Activated CD8-positive, alpha-beta memory T cell treated with anti-CD3 and anti-CD28 coated beads, Interleukin-2, amount 50 U/mL, for 48 hours (primary cell): ENCODE measurements at places on chromosomes 16 and 17.
A peak's percentile ranks its signal among the peaks of the same experiment; 100 is the strongest.

DNA sequence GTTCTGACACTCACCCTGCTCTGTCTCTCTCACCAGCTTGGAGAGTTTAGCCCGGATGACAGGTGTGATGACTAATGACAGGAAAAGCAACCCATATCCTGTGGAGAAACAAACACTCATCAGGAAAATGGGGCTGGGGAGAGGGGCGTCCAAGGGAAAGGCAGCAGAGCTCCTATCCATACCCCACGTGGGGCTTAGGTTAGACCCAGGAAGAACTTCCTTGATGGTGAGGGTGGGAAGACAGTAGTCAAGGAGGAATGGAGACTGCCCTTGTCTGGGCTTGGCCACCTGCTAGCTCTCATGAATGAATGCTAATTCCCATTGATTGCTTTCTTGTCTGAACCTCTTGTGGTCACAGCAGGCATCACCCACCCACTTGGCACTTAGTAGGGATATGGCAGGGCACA, 3.8 kb downstream of the SLC46A1 start:
- no peak for DNase-seq

DNA sequence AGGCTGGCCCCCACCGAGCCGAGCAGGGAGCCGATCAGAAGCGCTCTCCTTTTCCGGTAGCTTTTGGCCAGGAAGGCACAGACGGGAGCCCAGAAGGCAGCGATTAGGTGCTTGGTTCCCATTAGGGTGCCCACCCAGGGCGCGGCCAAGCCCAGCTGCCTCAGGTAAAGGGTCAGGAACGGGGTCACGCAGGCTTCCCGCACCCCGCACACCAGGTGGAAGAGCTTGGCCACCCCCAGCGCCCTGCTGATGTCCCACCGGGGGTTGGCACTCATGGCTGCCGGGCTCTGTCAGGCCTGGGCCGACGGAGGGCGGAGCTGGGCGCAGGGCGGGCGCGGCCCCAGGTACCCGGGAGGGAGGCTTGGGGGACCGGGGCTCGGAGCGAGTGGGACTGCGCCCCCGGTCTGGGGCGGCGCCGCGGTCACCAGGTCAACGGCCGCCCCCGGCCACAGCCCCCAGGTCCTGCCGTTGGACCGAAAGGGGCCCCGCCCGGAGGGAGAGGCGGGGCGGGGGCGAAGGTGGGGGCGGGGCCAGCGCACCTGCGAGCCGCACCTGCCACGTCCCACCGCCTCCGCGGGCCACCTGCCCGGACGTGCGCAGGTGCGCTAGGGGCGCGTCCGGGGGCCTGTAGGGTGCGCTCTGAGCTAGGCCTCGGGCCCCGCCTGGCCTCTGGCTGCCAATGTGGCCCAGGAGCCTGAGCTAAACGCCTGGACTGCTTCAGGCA, at the start of gene MFSD6L:
MFSD6L (minus strand) TSS at position 520 of the 724 bp plus-strand sequence; CDS start at position 275, 245 bp downstream.
- no peak for DNase-seq

DNA sequence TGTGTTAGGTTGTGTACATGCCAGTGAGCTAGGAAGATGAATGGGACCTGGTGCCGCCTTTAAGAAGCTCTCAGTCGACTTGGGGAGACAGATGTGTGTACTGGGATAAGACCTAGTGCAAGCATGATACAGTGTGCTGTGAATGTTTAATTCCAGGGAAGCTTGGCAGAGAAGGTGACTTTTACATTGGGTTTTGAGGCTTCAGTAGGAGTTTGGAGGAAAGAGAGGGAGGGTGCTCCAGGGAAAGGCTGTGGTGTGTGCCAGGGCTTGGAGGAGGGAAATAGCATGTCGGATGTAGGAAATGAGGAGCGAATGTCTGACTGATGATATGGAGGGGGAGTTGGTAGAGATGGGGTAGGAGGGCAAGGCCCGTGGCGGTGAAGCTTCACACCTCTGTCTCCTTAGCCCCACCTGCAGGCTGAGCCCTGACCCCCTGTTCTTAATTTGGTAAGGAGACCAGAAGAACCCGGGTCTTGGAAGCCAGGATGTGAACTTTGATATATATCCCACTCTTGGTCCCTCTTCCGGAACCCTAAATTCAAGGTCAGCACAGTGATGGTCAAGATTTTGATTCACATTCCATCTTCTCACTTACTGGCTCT, 76.6 kb downstream of the PLCG2 start:
- DNase-seq = no peak

DNA sequence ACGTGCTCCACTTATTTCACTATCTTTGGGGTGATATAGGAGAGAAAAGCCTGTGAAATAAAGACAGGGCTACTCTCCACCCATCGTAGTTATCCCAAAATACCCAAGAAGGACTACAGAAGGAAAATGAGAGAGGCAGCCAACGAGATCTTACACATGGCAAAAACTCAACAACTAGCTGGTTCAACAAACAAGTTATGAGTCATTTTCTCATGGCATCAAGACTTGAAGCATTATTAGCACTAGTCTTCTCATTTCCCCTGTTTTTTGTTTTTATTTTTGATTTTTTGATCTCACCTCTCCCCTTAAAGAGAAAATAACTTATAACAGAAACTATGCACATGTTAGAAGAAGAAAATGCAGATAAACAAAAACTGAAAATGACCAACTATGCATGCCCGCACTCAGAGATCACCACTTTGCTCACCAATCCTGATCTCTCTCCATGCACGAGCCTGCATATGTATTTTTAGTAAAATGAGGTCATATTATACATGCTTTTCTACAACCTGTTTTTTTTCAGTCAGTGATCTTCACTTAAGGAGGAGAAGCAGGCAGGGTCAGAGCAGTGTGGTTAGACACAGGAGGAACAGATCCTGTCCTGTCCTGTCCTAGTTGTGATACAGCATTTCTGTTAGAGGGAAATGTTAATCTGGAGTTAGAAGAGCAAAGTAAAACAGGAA, 22.8 kb downstream of the FAM117A start:
- DNase-seq = no peak

DNA sequence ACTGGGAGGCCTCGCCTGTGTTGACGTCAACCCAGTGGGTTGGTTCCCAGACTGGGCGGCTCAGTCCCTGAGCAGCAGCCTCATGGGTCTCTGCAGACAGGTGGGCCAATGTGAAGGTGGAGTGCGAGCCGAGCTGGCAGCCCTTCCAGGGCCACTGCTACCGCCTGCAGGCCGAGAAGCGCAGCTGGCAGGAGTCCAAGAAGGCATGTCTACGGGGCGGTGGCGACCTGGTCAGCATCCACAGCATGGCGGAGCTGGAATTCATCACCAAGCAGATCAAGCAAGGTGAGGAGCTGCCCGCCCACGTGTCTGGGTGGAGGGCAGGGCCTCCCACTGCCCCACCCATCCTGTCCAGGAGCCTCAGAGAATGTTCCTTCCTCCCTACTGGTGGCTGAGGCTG, 44.1 kb downstream of the MRC2 start:
- no peak for DNase-seq

GRCh38 chr17:81345228-81346089, 49.8 kb upstream of the BAHCC1 start:
- DNase-seq = peak; percentile 80

- DNase-seq = no peak
These were observed 141.3 kb upstream of the SDK2 start for GRCh38 chr17:73785496-73785895.

GRCh38 chr17:76036497-76037261, 9.6 kb upstream of the EVPL start:
- no peak for DNase-seq

DNA sequence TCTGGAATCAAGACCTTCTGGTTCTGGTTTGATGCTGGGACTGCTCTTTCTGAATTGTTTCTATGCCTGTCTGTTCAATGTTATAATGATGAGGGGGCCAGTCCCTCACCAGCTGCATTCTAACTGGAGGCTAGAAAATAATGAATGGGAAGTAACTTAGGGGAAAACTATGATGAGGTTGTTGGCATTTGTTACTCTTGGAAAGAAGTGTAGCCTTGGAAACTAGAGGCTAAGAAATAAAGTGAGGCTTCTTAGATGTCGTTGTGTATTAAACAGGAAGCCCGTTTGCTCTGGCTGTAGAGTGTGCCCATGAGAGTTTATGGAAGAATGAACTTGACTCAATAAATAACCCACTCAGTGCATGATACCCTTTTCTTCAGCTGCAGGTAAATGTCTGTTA, 140.8 kb downstream of the PRKCA start:
- DNase-seq = no peak

DNA sequence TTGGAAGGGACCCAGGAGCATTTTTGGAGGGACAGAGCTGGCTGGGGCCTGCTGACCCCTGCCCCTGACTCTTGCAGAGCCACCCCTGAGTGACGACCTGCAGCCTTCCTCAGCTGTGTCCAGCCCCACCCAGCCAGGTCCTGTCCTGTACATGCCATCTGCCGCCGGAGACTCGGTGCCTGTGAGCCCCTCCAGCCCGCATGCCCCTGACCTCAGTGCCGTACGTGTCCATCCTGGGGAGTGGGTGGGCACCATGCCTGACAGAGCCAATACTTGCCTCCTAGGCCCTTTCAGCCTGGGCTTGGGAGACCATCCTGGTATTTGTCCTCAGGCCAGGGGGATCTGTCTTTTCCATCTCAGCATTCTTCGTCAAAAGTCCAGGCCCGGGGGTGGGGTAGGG, 27.5 kb downstream of the UNC13D start:
- no peak for DNase-seq

- DNase-seq = no peak
These were observed 577 bp downstream of the TTC19 start for GRCh38 chr17:15999974-16000827.

GRCh38 chr16:76389126-76389525, 111.9 kb downstream of the CNTNAP4 start:
- DNase-seq = no peak

DNA sequence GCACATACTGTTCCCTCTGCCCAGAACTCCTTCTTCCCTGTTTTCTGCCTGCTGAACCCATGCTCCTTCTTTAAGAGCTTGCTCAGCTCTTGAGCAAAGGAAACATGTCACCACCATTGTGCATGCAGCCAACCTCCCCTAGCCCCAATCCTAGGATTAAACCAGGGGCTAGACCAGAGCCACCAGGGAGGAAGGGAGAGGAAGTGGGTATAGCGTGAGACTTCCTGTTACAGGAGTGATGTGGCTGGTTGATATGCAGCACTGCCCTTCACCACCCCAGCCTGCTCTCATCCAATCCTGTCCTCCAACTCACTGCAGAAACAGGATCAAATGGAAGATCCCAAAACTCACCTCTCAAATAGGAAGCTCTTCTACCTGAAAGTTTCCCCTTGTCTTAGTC, 67.1 kb upstream of the CDH5 start:
- DNase-seq = peak; percentile 15

DNA sequence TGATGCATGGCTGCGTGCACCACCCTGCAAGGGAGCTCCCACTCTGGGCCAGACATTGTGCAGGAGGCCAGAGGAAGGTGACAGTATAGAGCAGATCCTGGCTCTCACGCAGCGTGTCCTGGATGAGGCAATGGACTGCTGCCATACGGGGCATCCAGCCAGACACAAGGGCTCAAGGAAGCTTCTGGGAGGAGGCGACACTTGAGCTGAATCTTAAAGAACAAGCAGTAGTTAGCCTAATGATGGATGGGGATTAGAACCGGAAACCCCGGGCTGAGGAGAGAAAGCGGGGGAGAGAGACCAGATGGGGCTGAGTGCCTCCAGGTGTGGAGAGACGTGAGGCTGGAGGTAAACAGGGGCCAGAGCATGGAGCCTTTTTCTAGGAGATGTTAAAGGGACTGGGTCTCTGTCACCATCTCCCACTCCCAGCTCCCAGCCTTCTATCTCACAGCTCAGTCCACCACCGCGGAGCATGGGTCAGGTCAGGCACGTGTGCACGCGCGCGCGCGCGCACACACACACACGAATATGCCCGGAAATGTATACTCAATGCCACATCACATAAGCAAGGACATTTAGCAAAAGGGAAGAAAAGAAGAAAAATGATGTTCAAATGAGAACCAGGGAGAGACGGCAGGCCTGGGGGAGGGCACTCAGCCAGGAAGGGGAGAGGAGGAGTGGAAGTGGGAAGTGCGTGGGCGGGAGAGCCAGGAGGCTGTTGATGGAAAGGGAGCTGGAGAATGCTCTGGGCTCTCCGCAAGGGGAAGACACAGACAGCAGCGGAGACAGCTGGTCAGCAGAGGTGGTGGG, 46.3 kb downstream of the CCDC42 start:
- peak; percentile 36 for DNase-seq

- no peak for DNase-seq
These were observed 19.9 kb upstream of the OSGIN1 start for GRCh38 chr16:83932955-83933673.

DNA sequence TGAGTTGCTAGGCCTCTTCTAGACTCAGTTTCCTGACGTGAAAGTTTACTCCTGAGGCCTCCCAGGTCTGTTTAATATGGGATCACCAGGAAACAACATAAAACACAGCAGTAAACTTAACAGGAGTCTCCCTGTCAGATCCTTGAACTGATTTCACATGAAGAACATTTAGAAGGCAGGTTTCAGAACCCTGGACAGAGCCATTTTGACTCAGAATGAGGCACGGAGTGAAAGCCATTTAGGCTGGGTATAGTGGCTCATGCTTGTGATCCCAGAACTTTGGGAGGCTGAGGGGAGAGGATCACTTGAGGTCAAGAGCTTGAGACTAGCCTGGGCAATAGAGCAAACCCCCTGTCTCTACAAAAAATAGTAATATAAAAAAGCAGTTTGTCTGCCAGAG, 289.1 kb downstream of the CA10 start:
- no peak for DNase-seq

DNA sequence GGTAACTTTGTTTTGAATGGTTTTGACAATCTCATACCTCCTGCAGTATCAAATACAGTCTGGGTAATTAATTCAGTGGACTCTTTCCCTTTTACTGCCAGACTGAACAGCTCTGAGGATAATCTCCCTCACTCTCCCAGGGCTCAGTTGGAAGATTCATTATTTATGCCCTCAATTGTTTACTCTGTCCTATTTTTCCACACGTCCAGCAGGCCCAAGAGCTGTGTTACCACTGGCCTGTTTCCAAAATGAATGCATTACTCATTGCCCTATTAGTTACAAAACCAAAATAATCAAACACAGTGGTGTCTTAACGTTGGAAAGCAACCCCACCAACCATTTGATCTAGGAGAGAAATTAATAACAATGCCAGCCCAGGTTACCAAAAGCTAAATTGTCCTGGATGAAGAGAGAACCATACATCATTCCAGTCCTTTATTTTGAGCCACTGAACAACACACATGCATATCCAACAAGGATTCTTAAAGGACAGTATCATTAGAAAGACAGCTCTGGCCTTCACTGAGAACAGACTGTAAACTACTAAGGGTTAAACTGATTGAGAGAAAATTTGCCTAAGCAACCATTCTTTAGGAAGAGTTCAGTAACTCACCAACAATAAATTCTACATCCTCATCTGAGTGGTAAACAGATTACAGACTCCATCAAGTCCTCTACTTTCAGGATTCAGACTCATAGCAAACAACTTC, 34.5 kb downstream of the FAM222B start:
- no peak for DNase-seq

GRCh38 chr17:38428112-38428642, at the start of gene ARHGAP23:
TSS of gene ARHGAP23 (plus strand) at chr17:38428464. CDS start at chr17:38428486, 22 bp downstream.
- peak; percentile 60 for DNase-seq
